ENCODE measurements at places on chromosomes 3 and 15.

DNA sequence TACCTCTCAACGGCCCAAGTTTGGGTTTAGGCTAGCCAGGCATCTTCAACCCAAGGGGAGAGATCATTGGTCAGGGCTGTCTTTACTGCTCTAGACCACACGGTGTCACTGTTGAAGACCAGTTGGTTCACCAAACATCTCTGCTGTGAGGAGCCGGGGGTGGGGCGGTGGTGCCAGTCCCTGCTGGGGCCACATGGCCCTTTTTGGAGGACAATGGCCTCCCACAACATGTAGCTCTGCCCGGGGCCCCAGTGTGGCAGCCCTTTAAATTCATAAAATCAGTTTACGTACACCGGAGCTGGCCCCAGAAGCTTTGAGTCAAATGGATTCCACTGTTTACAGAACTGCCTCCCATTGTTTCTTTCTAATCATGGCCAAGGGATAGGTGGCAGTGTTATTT, 19.1 kb upstream of the TM4SF18 start:
- no peak for DNase-seq

DNA sequence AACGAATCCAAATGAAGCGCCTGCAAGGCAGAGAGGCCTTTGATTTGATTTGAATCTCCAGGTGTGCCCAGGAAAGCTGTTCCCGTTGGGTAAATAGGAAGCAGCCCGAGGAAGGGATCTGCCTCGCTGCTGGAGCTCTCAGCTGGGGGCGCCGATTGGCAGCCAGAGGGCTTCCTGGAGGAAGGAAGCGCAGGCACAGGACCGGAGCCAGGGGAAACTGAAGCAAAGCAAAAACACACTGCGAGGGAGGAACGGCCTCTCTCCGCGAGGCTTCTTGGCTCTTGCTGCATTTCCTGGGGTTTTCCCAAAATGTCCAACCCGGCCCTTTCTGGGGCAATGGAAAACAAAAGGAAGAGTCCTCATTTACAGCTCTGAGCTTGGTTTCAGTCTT, 80.3 kb downstream of the TMEM266 start:
- no peak for DNase-seq

- no peak for DNase-seq
Measured at GRCh38 chr3:180417241-180417640, 184.7 kb upstream of the TTC14 start.

DNA sequence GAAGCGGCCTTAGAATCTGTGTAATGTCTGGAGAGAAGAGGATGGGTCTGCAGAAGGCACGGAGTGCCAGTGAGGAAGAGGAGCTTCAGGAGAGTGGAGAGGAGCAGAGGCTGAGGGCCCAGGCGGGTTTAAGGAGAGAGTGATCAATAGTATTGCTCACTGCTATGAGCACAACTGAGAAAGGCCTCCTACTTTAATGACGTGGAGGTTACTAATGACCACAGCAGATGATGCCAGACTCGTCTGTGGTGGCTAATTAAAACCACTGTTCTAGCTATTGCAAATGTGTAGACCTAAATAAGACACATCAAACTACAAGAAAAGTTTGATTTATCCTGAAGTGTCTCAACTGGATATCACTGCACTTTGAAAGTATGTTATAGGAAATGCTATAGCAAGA, 33.2 kb downstream of the MTMR10 start:
- DNase-seq, result no peak

- no peak for DNase-seq
Measured at GRCh38 chr3:151067158-151067557, 18.3 kb upstream of the MED12L start.

- DNase-seq, result no peak
Measured at GRCh38 chr3:13072239-13072599, 1.0 kb downstream of the IQSEC1 start.

DNA sequence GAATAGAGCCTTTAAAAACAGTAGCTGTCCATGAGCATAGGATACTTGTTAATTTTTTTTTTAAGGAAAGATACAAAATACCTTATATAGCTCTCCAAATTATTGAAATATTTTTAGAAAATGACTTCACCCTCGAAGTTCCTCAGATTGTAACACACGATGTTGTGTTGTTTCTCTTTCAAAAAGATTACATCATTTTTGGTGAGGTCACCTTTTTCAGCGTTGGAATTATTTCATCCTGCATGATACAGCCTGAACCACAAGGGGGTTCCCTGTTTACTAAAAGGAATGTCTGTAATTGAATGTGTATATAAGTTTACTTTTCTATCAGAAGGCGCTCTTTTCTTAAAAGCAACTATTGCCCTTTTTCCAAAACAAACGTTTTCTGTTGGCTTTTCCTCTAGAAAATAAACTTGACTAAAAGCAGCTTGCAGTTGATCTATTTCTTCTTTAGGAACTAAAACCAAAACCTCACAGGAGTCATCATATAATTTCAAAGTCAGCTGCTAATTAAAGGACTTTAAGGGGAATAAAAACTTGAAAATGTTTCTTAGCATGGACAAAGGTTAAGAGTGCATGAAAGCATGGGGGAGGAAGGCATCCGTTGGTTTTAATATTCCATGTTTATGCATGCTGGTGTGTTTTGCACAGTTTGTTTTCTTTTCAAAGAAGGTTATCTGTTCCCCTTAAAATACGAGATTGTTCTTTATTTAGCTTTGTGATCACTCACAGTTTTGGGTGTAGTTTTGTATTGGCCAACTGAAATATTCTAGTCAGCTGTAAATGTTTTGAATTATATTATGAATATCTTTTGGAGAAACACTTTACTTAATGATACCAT, 29.4 kb downstream of the LYSMD4 start:
- no peak for DNase-seq

DNA sequence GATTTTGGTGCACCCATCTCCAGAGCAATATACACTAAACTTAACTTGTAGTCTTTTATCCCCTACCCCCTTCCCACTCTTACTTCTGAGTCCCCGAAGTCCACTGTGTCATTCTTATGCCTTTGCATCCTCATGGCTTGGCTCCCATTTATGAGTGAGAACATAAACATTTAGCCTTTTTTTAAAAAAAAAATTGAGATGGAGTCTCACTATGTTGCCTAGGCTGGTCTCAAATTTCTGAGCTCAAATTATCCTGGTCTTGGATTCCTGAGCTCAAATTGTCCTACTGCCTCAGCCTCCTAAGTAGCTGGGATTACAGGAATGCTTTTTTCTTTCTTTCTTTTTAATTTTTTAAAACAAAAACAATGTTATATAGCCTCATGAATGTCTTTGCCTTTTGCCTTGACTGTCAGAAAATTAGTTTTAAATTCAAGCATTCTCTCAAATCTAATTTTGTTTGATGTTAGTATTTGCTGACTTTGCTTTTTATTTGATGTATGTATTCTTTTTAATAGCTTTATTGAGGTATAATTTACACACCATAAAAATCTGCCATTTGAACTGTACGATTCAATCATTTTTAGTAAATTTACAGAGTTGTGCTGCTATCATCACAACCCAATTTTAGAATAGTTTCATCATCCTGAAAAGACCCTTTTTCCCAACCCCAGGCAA, 46.9 kb downstream of the NFKBIZ start:
- DNase-seq, result no peak

DNA sequence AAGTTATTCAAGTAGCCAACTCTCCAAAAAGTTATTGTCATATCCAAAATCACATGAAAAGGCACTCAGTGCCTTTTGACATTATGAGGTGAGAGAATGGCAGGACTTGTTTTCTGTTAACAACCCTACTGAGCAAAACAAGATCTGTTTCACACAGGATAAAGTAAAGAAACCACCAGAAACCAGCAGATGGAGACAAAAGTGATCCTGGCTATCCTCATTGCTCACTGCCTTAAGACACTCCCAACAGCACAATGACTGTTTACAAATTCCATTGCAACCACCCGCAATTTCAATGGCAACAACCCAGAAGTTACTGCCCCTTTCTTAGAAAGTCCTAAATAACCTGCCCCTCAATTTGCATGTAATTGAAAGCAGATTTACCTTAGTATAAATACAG, 352.6 kb upstream of the NDN start:
- DNase-seq, result no peak

GRCh38 chr15:64824929-64825430, 467 bp downstream of the PIF1 start:
- DNase-seq, result no peak

- no peak for DNase-seq
Measured at GRCh38 chr15:52925130-52925529, 135.0 kb upstream of the ONECUT1 start.

- no peak for DNase-seq
Measured at GRCh38 chr3:58029842-58030584, 21.8 kb downstream of the FLNB start.

- DNase-seq, result no peak
Measured at GRCh38 chr15:99433757-99434450, 131.9 kb upstream of the MEF2A start.

- no peak for DNase-seq
Measured at GRCh38 chr15:92104072-92104471, 250.6 kb downstream of the SLCO3A1 start.

DNA sequence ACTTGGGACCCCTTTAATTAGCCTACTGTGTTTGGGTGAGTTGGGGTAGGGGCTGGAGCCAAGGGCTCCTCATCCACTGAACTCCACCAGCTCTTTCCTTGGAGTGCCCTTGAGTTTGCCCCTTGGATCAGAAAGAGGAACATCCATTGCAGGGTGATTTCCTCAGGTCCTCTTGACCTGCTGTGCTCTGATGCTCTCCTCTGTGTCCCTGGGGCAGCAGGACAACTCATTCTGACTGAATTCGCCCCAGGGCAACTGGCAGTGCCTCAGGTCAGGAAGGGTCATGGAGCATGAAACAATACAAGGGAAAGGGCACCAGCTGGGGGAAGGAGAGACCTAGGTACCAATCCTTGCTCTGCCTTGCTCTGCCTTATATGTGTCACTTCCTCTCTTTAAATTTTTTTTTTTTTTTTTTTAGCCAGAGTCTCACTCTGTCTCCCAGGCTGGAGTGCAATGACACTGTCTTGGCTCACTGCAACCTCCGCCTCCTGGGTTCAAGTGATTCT, 47.8 kb downstream of the BSN start:
- DNase-seq, result no peak

- no peak for DNase-seq
Measured at GRCh38 chr3:127629467-127630403, 750 bp downstream of the PODXL2 start.

- no peak for DNase-seq
Measured at GRCh38 chr15:48667701-48668100, 22.2 kb upstream of the FBN1 start.

- DNase-seq, result no peak
Measured at GRCh38 chr15:40323953-40324937, 753 bp downstream of the INAFM2 start.

- no peak for DNase-seq
Measured at GRCh38 chr3:52429779-52430415, 15.0 kb downstream of the SEMA3G start.

GRCh38 chr3:197761784-197762183, 12.1 kb downstream of the FYTTD1 start:
- DNase-seq, result no peak

DNA sequence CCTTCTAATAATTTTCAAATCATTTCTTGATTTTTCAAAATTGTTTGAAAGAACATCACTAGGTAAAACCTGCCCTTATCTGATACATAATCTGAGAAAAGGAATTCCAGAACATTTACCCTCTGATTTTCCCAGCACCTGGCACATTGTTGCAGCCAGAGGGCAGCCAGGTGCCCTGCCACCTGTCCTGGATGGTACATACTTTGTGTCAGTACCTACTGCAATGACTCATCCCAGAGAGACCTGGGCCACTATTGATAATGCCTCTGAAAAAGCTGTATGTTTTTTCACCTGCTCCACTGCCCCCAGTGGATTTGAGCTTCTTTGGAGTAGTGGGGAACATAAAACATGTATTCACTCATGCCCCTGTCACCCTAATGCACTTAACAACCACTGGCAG, 648.9 kb upstream of the GBE1 start:
- DNase-seq, result no peak

DNA sequence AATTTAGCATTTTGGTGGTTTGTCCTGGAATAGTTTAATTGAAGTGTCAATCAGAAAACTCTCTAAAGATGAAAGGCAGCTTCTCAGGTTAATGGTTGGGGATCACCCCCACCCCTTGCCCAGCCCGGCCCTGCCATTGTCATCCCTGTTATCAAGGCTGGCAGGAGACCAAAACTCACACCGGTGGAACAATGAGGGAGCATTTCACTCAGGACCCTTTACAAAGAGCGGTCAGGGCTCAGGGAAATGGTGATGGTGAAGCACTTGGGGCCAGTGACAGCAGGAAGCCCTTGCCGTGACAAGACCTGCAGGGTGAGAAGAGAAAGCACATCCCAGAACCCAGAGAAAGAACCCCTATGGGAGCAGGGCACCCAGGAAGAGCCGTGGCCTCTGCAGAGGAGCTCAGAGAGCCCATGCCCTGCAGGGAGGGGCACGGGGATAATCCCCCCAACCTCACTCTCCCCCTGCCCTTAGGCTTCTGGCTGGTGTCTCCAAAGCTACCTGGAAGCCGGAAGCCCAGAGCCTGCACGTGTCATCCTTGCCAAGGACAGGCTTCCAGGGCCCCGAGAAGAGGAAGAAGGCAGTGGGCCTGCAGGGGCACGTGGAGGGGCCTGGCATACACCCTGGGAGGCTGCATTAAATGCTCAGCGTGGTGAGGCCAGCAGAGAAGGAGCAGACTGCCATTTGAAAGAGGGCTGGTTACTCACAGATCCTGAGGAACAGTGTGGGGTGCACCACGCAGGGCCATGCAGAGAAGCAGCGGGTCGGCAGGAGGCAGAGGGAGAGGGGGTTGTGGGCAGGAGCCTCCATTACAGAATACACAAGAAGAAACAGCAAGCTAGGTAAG, 80.6 kb upstream of the PRR20G start:
- DNase-seq, result no peak

DNA sequence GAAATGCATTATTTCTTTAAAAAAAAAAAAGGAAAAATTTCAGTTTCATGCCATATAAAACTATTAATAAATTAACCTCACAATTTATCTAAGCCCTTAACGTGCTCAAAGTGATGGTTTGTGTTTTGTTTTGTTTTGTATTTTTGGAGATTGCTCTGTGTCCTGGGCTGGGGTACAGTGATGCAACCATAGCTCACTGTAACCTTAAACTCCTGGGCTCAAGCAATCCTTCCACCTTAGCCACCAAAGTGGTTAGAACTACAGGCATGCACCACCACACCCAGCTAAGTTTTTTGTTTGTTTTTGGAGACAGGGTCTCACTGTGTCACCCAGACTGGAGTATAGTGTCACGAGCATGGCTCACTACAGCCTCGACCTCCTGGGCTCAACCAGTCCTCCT, 180.7 kb downstream of the UBE2E2 start:
- no peak for DNase-seq

DNA sequence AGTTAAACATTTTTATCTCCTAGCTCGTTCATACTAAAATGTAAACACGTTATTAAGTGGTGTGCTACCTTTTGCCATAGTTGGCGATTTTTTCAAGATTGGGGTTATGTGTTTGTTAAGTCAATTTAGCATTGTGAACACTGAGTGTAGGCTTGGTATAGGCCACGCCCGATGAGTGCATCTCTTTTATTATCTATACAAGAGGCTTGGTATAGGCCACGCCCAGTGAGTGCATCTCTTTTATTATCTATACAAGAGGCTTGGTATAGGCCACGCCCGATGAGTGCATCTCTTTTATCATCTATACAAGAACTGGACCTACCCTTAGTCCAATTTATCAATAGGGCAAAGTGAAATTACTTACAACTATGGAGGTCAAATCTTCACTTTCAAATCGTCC, 70.4 kb downstream of the NIPA2 start:
- DNase-seq, result no peak

All from esophagus squamous epithelium (tissue), 5 donors.